ENCODE measurements at places on chromosomes 6 and 20. TPM values are rescaled to one million over a fixed set of nuclear protein-coding genes. Genes with fewer than 3 reads are reported as not detected.

DNA sequence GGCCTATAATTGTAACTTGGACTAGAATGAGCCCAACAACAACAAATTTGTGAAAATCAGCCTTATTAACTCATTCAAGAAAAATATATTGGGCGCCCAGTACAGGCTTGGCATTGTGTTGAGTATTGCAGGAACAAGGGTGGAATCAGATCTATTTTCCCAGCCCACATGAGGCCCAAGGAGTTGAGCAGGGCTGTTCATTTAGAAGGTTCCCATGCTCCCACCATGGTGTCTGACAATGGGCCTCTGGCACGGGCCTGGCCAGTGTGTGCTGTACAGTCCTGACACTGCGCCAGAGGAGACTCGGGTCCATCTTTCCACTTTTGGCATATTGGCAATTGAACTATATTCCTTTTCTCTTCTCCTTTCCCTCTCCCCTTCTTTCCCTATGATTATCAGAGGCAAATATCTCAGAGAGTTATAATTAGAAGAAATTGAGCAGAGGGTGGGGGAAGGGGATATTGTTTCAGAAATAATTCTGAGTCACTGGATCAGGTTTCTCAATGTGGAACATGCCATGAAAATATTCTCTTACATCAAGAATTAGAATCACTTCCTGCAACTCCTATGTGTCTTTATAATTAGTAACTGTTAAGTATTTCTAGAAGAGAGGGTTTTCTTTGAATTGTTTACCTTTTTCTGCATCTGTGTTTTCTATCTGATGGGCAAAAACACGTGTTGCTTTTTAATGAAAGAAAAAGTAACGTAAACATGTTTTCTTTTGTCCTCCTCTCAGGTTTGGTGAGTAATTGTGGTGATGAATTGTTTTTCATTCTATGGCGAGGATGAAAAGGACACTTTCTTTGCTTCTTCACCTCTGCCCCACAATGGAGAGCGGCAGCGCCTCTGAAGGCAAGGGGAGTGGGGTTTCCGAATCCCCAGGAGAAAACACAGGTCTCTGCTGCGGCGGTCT lies 209.4 kb downstream of the FOXA2 start:
- no peaks in the 10 kb centered on the region for H3K36me3 ChIP-seq
- peaks cover 80% of the 10 kb centered on the region for H3K4me1 ChIP-seq
- DNase-seq, result no peak
- peak overlapping the region; percentile 73 for H3K27ac ChIP-seq
- H3K4me3 ChIP-seq, result peak overlapping the region; percentile 13

DNA sequence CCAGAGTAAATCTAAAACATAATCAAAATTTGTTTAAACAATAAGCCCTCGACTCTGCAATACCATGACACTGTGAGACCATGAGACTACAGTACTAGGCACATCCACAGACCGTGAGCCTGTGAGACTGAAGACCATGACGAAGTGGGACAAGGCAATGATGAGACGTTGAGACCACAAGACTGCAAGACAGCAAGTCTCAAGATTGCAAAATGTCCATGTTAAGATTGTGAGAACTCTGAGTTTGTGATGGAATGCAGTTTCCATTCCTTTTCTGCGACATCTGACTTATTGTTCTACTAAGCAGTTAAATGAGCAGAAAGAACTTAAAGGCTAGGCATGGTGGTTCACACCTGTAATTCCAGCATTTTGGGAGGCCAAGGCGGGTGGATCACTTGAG lies 102.1 kb upstream of the PHACTR1 start:
- H3K27me3 ChIP-seq, result no peaks in the 10 kb centered on the region
- H3K27ac ChIP-seq, result no peak overlapping the region
- no peaks in the 10 kb centered on the region for H3K36me3 ChIP-seq
- H3K4me3 ChIP-seq, result no peak overlapping the region
- no peaks in the 10 kb centered on the region for H3K4me1 ChIP-seq

GRCh38 chr6:45364466-45364865 lies 13.3 kb downstream of the SUPT3H start:
- H3K36me3 ChIP-seq, result no peaks in the 10 kb centered on the region
- no peaks in the 10 kb centered on the region for H3K27me3 ChIP-seq
- no peaks in the 10 kb centered on the region for H3K4me1 ChIP-seq
- no peak overlapping the region for H3K27ac ChIP-seq

DNA sequence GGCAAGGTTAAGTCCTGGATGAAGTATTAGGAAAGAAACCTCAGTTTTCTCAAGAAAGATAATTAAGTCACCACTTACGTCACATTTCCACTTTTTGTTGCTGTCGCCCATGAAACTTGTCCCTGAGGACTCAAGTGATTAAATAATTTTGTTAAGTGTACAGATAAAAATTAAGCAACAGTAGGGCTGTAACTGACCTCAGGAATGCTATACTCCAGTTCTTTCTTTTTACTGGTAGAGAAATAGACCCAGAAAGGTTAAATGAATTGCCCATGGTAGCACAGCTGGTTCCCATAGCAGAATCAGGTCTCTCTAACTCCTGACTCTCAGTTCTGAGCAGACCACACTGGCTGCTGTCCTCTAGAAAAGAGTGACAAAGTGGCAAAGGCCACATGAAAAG lies 54.5 kb downstream of the CLIC5 start:
- no peaks in the 10 kb centered on the region for H3K36me3 ChIP-seq
- no peak for DNase-seq
- H3K4me3 ChIP-seq, result no peak overlapping the region
- H3K27me3 ChIP-seq, result no peaks in the 10 kb centered on the region

GRCh38 chr6:162068340-162068739 lies 659.2 kb downstream of the PRKN start:
- no peaks in the 10 kb centered on the region for H3K36me3 ChIP-seq
- H3K4me3 ChIP-seq, result no peak overlapping the region

- no peaks in the 10 kb centered on the region for H3K36me3 ChIP-seq
- no peak for DNase-seq
- H3K4me3 ChIP-seq, result no peak overlapping the region
- peak overlapping the region; percentile 85 for H3K27ac ChIP-seq
- H3K27me3 ChIP-seq, result no peaks in the 10 kb centered on the region
These were observed 87.6 kb downstream of the MAN1A1 start for GRCh38 chr6:119261944-119262284.

- DNase-seq, result no peak
- no peaks in the 10 kb centered on the region for H3K36me3 ChIP-seq
- no peak overlapping the region for H3K4me3 ChIP-seq
- no peaks in the 10 kb centered on the region for H3K27me3 ChIP-seq
These were observed 93.5 kb downstream of the B3GAT2 start for GRCh38 chr6:70863343-70863742.

GRCh38 chr6:33739571-33739970 lies 7.1 kb downstream of the IP6K3 start:
- H3K4me3 ChIP-seq, result no peak overlapping the region
- H3K27me3 ChIP-seq, result peaks cover 6% of the 10 kb centered on the region
- H3K4me1 ChIP-seq, result no peaks in the 10 kb centered on the region
- no peak overlapping the region for H3K27ac ChIP-seq
- DNase-seq, result no peak
- no peaks in the 10 kb centered on the region for H3K36me3 ChIP-seq

- DNase-seq, result no peak
- H3K4me1 ChIP-seq, result no peaks in the 10 kb centered on the region
- no peaks in the 10 kb centered on the region for H3K27me3 ChIP-seq
These were observed 400.3 kb upstream of the SASH1 start for GRCh38 chr6:147942363-147942762.

GRCh38 chr6:121216928-121217327 lies 117.4 kb downstream of the TBC1D32 start:
- no peaks in the 10 kb centered on the region for H3K27me3 ChIP-seq
- no peak for DNase-seq
- H3K4me1 ChIP-seq, result no peaks in the 10 kb centered on the region
- no peak overlapping the region for H3K27ac ChIP-seq
- H3K4me3 ChIP-seq, result no peak overlapping the region

GRCh38 chr6:53005663-53006250 lies 10.7 kb upstream of the GSTA4 start:
- no peak overlapping the region for H3K27ac ChIP-seq
- H3K4me3 ChIP-seq, result no peak overlapping the region
- H3K27me3 ChIP-seq, result no peaks in the 10 kb centered on the region
- DNase-seq, result no peak
- no peaks in the 10 kb centered on the region for H3K36me3 ChIP-seq
- H3K4me1 ChIP-seq, result no peaks in the 10 kb centered on the region

The APOM gene
- 2.2 TPM for total RNA-seq

The MUCL3 gene
- 0.15 TPM for total RNA-seq

The DNAJC5 gene
- total RNA-seq, result 38.3 TPM

The MAP7 gene
- total RNA-seq, result 35.5 TPM

The VWA7 gene
- 14.6 TPM for total RNA-seq

The PRSS16 gene
- 14.5 TPM for total RNA-seq

Measured in HCT116 (cell line).